ENCODE measurements at places on chromosomes 12 and 14.

DNA sequence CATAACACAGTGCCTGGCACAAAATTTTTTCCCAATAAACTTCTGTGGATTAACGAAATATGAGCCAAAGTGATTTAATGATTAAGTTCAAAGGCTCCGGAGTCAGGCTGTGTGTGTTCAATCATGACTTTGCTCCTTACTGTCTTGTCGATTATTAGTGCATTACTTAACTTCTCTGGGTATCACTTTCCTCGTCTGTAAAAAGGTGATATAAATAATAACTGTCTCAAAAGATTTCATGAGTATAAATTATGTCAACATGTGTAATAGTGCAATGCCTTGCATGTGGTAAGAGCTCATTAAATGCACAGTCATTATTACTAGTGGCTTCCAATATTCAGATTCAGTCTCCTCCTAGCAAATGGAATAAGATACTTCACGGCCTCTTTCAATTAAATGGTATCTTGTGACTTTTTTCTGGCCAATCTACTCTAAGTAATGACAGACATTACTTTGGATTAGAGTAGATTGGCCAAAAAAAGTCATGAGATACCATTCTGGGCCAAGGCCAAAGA is 6.8 kb upstream of the IFNG start:
- DNase-seq = no peak

GRCh38 chr14:102461490-102462338 is 47.9 kb downstream of the ANKRD9 start:
- no peak for DNase-seq

DNA sequence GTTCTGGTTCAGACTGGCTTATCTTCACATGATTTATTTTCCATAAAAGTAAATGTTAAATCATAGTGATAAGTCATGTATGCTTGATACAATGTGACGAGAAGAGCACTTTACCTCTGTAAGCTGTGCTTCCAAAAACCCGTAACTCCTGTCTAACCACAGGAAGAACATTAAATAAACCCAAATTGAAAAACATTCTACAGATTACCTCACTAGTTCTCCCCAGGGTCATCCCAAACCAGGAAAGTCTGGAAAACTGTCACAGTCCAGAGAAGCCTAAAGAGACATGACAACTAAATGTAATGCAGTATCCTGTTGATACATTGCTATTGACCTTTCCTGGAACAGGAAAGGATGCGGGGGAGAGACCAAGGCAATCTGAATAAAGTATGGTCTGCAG is 32.5 kb upstream of the DUSP6 start:
- no peak for DNase-seq

- DNase-seq = peak; percentile 49
Measured at GRCh38 chr12:26723379-26724308, 109.3 kb downstream of the ITPR2 start.

- peak; percentile 89 for DNase-seq
Measured at GRCh38 chr14:82855912-82856391, 1322.3 kb upstream of the SEL1L start.

- no peak for DNase-seq
Measured at GRCh38 chr14:98262566-98262965, 1009.4 kb downstream of the BCL11B start.

DNA sequence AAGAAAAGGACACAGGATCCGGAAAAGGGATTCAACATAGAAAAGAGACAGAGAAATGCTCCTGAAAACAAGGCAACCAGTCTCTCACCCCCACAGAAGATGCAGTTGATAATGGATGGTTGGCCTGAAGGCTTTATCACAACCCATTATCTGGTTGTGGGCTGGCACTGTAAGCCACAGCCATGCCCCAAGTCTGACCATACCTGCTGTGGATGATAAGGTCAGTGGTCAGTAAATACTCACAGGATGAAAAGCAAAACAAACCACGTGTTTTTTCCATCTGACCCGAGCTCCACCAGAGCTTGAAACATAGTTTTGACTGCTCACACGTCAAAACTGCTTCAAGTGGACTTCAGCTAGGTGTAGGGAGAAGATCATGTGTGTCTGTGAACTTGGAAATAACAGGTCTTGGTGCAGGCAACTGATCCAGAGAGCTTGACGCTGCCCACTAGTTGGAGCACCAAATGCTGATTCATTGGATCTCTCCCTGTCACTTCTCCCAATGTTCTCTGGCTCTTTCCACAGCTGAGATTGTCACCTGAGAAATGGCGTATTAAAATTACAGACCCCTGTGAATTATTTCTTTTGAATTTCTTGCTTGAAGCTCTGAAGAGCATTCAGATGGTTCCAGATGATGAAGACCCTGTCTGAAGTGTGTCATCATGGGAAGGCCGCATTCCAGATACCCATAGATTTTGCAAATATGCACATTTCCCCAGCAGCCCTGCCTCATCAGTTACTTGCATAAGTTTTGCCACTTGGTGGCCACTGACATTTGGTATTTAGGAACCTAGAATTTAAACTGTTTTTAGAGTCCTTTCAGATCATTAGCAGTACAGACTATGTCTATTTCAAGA is 8.5 kb downstream of the TMEM233 start:
- no peak for DNase-seq

DNA sequence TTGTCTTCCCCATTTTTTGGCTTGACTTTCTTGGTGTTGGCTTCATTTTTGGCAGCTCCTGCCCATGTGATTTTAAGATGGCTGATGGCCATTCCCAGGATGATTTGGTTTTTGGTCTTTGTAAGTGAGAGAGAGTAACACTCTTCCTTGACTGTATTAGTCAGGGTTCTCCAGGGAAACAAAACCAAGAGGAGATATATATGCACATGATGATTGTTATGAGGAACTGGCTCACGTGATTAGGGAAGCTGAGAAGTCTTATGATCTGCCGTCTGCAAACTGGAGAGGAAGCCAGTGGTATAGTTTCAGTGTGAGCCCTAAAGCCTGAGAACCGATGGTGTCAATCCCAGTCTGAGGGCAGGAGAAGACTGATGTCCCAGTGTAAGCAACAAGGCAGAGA is 146.6 kb downstream of the NRXN3 start:
- DNase-seq = no peak

DNA sequence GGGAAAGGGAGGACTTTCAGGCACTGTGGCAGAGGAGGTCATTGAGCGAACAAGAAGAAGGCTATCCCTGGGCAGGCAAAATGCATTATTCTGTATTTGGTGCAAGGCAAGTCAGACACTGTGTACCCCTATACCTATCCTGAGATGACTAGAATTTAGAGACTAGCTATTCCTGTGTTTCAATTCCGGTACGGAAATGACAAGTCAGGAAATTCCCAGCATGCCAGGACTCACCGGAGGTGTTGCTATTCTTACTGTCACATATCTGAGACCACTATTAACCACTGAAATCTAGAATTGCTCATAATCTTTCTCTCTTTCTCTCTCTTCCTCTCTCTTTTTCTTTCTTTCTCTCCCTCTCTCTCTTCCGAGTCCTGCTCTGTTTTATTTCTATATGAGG is 297.1 kb downstream of the PDZRN4 start:
- peak; percentile 3 for DNase-seq

GRCh38 chr12:100473716-100474150 is at the start of gene NR1H4:
TSS of gene NR1H4 (plus strand) at chr12:100473866. CDS start at chr12:100493324, 19,458 bp downstream.
- no peak for DNase-seq

DNA sequence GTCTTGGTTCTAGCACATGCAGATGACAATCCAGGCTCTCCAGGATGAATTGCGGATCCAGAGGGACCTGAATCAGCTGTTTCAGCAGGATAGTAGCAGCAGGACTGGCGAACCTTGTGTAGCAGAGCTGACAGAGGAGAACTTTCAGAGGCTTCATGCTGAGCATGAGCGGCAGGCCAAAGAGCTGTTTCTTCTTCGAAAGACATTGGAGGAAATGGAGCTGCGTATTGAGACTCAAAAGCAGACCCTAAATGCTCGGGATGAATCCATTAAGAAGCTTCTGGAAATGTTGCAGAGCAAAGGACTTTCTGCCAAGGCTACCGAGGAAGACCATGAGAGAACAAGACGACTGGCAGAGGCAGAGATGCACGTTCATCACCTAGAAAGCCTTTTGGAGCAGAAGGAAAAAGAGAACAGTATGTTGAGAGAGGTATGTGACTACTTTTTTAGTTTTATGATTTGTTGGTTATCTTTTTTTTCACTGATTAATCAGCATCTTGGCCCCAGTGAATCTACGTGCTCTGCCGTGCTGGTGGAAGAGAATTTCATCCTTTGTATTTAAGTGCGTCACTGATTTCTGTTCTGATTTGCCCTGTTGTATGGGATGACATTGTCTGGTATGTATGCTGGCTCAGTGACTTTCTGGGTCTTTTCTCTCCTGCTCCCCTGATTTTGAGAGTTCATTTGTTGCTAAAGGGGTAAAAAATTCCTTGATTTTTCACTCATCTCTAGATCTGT is 92.3 kb downstream of the ERC1 start:
- no peak for DNase-seq

GRCh38 chr14:31461545-31461944 is 4.2 kb upstream of the DTD2 start:
- DNase-seq = no peak

DNA sequence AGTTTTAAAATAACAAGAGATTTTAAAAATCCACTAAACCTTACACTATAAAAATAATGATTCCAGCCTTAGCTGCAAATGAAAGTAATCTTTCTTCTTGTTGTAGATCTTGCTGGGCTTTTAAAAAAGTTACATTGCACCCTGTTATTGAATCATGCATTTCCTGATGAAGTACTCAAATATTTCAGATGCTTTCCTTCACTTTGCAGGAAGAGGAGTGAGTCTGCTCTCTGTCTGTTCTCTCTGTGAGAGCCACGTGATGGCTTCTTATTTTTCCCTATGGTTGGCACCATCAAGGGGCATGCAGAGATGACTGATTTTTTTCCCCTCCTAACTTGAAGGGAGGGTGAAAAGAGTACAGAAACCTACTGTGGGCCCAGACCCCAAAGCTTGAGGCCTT is 262.7 kb downstream of the ATP23 start:
- DNase-seq = no peak

DNA sequence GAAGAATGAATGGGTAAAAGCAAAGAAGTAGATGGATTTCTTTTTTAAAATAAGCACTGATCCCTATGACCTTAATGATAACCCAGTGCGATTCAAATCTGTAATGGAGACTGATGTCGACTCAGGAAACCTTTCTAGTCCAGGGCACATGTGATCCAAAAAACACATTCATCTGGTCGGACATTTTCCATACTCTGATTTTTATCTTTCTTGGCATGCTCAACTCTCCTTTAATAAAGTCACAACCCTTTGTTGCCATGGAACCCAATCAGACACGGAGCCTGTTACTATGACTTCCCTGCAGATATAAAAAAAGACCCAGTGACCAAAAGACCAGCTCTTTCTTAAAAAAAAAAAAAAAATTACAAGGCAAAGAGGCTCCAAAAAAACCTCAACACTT is 27.9 kb downstream of the TMCC3 start:
- peak; percentile 61 for DNase-seq

- DNase-seq = no peak
Measured at GRCh38 chr12:89750389-89751351, 42.0 kb upstream of the ATP2B1 start.

- DNase-seq = no peak
Measured at GRCh38 chr14:56803816-56804535, 6.3 kb downstream of the OTX2 start.

DNA sequence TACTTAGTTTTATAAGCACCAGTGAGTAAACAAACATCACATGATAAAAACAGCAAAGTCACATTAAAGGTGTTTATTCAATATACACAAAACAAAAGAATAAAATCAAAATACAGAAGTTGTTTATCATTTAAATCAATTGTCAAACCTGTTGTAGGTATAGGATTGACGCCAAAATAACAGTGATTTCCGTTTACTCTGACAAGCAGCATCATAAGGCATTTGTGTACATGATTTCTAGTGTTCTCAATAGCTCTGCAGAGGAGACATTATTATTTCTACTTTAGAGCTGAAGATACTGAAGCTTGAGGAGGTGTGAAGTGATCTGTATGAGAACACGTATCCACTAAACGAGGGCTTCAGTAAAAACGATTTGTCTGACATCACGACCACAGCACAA is 171.9 kb downstream of the CCDC59 start:
- DNase-seq = no peak

DNA sequence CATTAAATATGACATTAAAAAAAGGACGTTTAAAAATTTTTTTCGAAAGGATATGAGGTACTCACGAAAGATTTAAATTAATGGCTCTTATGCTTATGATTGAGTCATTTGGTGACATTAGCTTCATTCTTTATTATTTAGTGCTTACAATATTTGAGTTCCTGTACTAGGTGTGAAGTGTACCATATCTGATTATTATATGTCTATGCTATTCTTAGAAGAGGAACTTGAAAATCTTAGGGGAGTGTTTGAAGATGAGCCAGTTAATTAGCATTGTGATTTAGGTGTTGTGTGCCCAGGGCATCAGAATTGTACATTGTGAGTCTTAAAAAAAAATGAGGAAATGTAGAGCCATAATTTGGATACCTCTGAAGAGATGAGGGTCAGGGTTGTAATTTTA is 118.6 kb downstream of the FUT8 start:
- DNase-seq = no peak

GRCh38 chr12:5730962-5731361 is 214.1 kb downstream of the ANO2 start:
- DNase-seq = no peak

- DNase-seq = peak; percentile 45
Measured at GRCh38 chr12:601976-602699, 61.1 kb downstream of the NINJ2 start.
